ENCODE measurements at places on chromosomes 6 and 20. TPM values are rescaled to one million over a fixed set of nuclear protein-coding genes. Genes with fewer than 3 reads are reported as not detected.

GRCh38 chr6:136614350-136614749 is 64.1 kb upstream of the MAP7 start:
- no peak for DNase-seq

DNA sequence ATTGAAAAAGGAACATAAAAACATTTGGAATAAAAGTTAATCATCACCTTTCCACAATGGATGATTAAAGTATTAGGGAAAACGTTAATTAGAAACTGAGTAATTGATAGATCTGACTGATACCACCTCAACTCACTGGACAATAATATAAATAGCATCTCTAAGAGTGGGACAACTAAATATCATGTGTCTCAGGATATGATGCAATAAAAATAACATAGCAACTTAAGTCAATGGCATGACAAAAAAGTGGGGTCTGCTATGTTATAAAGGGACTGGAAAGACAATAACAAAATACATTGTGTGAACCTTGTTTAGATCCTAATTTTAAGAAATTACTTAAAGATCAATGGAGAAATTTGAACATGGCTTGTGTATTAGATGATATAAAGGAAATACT is 10.3 kb downstream of the OR12D1 start:
- DNase-seq = no peak

DNA sequence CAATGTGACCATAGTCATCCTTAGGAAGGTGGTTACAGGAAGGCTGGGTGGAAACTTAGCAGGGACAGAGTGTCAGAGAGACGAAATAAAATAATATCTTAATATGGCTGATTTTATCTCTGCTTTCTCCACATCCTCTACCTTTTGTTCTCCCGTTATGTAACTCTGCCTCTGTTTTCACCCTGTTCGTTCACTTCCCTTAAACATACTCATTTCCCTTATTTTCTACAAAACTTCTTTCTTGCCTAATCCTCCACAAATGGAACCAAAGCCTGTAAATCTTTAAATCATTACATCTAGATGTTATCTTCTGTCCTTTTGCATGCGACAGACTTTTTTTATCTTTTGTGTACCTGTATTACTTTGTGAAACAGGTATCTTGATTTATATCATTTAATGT is 23.3 kb upstream of the CRIP3 start:
- DNase-seq = no peak

- DNase-seq = no peak
These were observed 58.2 kb downstream of the IGF2R start for GRCh38 chr6:160027076-160027475.

GRCh38 chr20:62732031-62732760 is 23.6 kb downstream of the NTSR1 start:
- DNase-seq = no peak

B3GAT2 gene
- not detected for total RNA-seq
